ENCODE measurements at places on chromosomes 2 and 18.

DNA sequence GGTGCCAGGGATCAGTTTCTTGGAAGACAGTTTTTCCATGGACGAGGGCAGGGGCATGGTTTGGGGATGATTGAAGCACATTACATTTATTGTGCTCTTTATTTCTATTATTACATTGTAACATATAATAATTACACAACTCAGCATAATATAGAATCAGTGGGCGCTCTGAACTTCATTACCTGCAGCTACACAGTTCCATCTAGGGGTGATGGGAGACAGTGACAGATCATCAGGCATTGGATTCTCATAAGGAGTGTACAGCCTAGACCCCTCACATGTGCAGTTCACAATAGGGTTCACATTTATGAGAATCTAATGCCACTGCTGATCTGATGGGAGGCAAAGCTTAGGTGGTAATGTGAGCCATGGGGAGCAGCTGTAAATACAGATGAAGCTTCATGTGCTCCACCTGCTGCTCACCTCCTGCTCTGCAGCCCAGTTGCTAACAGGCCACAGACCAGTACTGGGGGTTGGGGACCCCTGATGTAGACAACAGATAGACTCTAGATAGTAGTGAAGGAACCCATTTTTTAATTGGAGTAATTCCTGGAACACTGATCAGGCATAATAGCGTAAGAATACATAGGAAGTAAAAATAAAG, 41.5 kb upstream of the MC4R start:
- no peak for DNase-seq

- DNase-seq = no peak
Observed at GRCh38 chr2:33312355-33312754, 164.1 kb upstream of the RASGRP3 start.

GRCh38 chr2:160484859-160485520, 8.6 kb downstream of the RBMS1 start:
- no peak for DNase-seq

DNA sequence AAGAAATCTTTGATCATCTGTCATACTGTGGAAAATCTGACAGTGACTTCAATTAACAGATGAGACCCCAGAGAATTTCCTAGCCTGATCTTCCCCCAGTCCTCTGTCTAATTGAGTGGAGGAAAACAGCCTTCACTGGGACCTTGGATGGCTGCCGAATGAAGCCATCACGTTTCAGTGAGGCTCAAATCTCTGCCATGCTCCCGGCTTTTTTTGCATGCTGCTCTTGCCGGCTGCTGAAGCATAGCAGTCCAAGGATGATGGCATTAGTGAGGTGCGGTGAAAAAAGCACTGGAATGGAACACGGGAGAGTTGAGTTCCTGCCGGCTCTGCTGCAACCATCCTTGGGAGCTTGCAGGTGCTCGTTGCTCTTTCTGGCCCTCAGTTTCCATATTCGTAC, 430.5 kb downstream of the SLC4A3 start:
- peak; percentile 31 for DNase-seq

DNA sequence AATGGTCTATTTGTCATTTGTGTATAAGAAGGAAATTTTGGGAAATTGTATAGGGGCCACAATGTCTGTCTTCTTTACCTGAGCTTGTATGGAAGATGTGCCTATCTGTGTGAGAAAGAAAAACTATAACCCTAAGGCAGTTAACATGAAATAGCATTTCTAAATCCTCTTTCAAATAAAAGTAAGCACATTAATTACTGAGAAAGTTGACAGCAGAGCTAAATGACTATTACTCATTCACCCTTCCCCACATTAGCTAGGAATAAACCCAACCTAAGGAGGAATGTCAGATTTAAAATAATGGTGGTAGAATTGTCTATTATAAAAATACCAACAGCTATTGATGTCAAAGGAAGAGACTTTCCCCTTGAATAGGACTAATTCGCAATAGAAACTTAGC, 56.2 kb downstream of the SLC38A11 start:
- DNase-seq = no peak

Data from kidney epithelial cell (primary cell).